ENCODE measurements at places on chromosomes 12 and 14.

GRCh38 chr12:120215766-120216735 is 15.1 kb upstream of the RPLP0 start:
- no peak for DNase-seq

DNA sequence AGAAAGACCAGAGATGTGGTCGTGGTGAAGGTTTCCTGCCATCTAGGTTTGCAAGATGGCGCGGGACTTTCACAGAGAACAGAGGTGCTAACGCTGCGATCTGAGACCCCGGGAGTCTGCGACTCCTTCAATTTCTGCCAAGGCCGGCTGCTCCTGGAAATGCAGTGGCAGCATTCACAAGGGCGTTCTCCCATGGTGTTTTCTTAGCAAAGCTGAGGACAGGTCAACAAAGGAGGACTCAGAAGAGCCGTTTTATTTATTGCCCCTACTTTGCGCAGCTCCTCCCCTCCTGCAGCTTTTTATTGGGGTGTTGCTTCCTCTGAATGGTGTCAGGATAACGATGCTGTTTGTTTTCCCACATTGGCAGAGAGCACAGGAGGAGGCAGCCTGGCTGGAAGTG is 86.3 kb downstream of the TMEM132C start:
- no peak for DNase-seq

DNA sequence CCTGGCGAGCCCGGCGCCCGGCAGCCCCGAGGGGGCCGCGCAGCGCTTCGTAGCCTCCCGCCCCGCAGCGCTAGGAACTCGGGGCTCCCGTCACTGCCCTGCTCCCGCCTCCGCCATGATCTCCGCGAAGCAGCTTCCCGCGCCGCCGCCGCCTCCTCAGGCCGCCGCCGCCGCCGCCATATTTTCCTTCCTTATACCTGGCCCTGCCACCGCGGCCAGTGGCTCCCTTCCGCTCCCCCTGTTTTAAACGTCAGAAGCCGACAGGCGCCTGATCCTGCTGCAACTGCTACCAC is 286 bp downstream of the PPP4R3A start:
- no peak for DNase-seq

DNA sequence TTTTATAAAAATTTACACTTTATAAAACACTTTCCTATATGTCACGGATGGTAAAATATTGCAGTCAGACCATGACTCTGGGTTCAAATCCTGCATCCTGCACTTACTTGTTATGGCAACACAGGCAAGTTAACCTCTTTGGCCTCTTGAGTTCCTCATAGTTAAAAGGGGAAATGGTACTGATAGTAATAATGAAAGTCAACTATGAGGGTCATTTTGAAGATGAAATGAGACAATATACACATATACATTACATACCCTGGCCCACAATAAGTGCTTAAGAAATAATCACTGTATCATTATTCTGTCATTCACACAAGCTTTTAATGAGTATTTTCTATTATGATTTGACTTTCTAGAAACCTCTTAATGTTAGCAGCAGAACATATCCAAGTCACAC is 64.4 kb downstream of the C12orf42 start:
- no peak for DNase-seq

DNA sequence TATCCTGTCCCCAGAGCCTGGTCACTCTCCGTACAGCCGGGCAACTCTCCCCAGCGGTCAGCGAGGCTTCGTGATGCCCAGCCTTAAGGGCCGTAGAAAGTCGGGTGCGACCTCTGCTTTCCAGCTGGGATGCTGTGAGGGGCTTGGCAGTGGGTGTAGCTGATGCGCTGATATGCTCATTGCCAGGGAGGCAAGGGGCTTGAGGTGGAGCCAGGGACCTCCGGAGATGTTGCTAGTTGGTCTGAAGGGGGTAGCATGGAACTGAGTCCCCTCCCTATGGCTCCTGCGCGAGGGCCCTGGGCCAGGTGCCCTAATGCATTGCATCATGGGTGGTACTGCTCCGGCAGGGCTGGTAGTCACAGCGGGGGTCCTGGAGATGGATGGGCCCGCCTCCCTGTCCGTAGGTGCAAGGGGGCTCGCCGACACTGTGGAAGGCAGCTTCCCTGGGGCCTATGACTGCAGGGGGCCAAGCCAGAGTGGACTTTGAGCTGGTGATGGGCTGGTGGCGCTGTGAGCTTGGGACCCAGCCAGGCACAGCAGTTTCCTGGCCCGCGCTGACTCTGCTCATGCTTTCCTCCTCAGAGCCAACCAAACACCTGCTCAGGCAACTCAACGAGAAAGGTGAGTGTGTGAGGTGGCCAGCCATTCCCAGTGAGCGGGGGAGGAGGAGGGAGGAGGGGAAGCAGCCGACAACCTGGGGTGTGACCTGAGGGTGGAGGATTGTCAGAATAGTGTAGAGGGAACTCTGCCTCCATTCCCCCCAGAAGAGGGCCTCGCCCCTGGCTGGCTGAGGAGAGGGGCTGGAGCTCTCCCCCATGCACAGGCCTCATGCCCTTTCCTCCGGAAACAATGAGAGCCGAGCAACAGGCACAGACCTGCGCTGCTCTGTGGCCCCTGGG is 32.3 kb downstream of the PLEKHG3 start:
- peak; percentile 18 for DNase-seq

- no peak for DNase-seq
These were observed 3.4 kb downstream of the ABCD2 start for GRCh38 chr12:39616251-39616650.

DNA sequence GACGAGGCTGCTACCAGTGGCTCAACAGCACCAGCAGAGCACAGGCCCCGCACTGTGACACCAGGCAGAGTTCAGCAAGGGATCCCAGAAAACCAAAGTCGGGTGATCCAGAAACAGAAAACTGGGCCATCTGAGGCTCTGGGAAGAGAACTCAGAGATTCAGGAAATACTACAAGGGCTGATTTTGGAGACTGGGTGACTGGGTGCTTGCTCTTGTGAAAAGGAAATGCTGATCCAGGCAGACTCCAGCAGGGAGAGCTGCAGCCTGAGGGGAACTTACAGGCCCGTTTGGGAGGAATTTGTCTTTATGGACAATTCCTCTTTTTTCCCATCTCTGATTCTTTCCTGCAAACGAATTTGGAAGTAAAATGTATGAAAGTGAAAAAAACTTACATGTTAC is 28.2 kb downstream of the FOXN3 start:
- no peak for DNase-seq
